ENCODE measurements at places on chromosomes 11 and 22.
A peak's percentile ranks its signal among the peaks of the same experiment; 100 is the strongest.

DNA sequence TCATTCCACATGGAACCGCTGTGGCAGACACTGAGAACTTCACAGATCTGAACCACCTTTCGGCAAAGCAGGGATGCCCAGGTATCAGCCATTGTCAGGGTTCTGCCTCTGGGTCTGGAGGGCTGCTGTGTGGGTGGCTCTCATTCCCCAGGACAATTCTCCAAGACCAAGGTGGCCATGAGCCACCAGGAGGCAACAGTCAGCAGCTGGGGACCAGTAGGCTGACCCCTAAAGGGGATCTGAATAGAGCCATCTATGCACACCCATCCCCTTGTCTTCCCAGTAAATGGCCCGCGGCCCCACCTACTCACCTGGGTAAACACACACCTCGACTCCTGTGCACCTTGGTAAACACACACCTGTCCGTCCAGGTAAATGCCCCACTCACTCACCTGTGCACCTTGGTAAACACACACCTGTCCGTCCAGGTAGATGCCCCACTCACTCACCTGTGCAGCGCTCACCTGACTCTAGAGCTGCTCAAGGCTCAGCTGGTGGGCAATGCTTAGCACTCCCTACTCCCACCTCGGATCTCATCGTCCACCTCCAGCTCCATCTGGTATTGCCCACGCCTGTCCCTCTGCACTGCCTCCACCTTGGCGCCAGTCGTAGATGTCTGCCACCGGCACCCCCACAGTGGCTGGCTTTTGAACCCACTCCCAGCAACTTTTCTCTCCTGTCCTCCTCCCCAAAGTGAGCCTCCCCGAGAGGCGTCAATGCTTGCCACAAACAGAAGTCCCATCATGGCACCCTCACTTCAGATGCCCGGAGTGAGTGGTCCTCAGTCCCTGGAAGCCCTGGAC, 10.2 kb downstream of the SLC25A1 start:
- peak overlapping the region; percentile 76 for H3K4me3 ChIP-seq
- H3K27ac ChIP-seq = peak overlapping the region; percentile 12
- peaks cover 27% of the 10 kb centered on the region for H3K36me3 ChIP-seq
- H3K4me1 ChIP-seq = peaks cover 22% of the 10 kb centered on the region
- no peak for DNase-seq

DNA sequence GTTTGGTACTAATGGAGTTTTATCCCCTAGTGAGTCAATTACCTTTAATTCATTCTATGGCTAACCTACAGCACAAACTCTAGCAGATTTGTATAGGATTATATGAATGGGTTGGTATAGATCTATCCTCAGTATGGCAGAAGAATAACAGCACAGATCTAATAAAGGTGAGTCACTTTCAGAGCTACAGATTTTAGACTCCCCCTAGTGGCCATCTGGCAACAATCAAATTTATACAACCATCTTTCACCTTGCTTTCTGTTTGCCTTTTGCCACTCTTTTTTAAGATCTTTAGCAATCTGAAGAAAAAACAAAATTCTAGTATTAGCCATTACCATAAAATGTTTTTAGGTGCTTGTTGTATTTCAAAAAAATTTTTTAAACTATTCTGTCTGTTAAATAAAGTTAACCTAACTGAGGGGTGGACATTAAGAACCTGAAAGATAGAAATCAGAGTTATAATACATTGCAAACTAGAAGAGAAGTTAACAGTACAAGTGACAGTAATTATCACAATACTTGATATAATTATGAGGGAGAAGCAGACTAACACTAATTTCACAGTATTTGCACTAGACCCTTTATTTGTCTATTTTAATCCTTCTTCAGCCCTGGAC, 25.8 kb downstream of the DDIAS start:
- H3K27me3 ChIP-seq = no peaks in the 10 kb centered on the region
- peak; percentile 16 for DNase-seq
- no peaks in the 10 kb centered on the region for H3K36me3 ChIP-seq

GRCh38 chr22:46761017-46761416, 1.4 kb upstream of the TBC1D22A start:
- no peaks in the 10 kb centered on the region for H3K27me3 ChIP-seq
- peaks cover 42% of the 10 kb centered on the region for H3K4me1 ChIP-seq
- no peak for DNase-seq
- peak overlapping the region; percentile 96 for H3K27ac ChIP-seq
- H3K36me3 ChIP-seq = peaks cover 32% of the 10 kb centered on the region

DNA sequence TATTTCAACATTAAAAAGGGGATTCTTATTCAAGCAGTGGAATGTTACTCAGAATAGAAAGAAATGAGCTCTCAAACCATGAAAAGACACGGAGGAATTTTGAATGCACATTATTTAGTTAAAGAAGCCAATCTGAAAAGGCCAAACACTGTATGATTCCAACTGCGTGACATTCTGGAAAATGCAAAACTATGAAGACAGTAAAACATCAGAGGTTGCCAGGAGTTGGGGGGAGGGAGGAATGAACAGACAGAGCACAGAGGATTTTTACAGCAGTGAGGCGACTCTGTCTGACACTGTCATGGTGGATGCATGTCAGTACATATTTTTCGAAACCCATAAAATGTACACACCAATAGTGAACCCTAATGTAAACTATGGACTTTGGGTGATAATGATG, 22.9 kb upstream of the THY1 start:
- no peaks in the 10 kb centered on the region for H3K27me3 ChIP-seq
- no peak overlapping the region for H3K27ac ChIP-seq
- H3K4me1 ChIP-seq = no peaks in the 10 kb centered on the region
- no peaks in the 10 kb centered on the region for H3K36me3 ChIP-seq
- no peak overlapping the region for H3K4me3 ChIP-seq

DNA sequence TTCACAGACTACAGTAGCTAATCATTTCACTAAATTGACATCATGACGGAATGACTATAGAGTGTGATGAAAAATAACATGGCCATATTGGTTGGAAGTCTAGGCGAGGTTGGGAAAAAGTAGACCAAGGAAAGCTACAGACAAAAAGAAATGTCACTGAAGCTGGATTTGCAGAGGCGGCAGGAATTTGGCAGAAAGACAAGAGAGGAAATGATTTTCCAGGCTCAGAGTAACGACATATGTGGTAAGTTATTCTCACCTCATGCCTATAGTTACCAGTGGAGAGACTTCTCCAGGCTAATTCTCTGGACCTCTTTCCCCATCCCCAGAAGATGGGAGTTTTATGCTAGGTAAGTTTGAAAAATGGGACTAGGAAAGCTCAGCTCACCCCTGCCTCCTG, 1005.8 kb upstream of the CCDC90B start:
- DNase-seq = no peak
- H3K36me3 ChIP-seq = no peaks in the 10 kb centered on the region
- H3K27me3 ChIP-seq = no peaks in the 10 kb centered on the region
- H3K4me1 ChIP-seq = no peaks in the 10 kb centered on the region
